ENCODE measurements at places on chromosomes 3 and 15. TPM values are rescaled to one million over a fixed set of nuclear protein-coding genes. Genes with fewer than 3 reads are reported as not detected.

Gene NSMCE3
- total RNA-seq: 5.5 TPM

DNA sequence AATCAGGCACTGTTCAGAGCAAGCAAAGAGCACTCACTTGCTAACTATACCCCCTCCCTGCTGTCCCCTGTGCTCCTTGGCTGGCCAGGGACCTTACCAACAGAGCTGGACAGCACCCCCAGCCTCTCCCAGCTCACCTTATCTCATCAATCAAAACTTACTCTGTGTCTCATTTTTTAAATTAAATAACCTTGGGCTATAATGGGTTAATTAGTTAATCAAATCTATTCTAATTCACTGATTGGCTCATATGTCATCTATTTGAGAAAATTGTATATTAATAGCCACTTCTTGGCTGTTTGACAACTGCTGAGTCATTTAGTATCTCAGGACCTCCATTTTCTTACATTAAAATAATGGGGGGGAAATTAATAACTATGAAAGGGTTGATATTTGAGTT lies 22.9 kb downstream of the IL5RA start:
- DNase-seq: no peak

- DNase-seq: no peak
Observed at GRCh38 chr3:67804578-67804977, 150.2 kb upstream of the SUCLG2 start.

Gene CELF6
- total RNA-seq: 1.9 TPM

- DNase-seq: no peak
Observed at GRCh38 chr15:94670438-94671034, 439.2 kb downstream of the MCTP2 start.

- DNase-seq: no peak
Observed at GRCh38 chr3:196557236-196557635, 11.1 kb downstream of the WDR53 start.

GRCh38 chr3:77001062-77001701 lies 38.7 kb upstream of the ROBO2 start:
- no peak for DNase-seq

Gene CEMIP
- total RNA-seq: not detected
